Adrenal gland (tissue), 19 donors: ENCODE measurements at places on chromosomes 5 and 9. TPM values are rescaled to one million over a fixed set of nuclear protein-coding genes. Genes with fewer than 3 reads are reported as not detected.
A peak's percentile ranks its signal among the peaks of the same experiment; 100 is the strongest.

DNA sequence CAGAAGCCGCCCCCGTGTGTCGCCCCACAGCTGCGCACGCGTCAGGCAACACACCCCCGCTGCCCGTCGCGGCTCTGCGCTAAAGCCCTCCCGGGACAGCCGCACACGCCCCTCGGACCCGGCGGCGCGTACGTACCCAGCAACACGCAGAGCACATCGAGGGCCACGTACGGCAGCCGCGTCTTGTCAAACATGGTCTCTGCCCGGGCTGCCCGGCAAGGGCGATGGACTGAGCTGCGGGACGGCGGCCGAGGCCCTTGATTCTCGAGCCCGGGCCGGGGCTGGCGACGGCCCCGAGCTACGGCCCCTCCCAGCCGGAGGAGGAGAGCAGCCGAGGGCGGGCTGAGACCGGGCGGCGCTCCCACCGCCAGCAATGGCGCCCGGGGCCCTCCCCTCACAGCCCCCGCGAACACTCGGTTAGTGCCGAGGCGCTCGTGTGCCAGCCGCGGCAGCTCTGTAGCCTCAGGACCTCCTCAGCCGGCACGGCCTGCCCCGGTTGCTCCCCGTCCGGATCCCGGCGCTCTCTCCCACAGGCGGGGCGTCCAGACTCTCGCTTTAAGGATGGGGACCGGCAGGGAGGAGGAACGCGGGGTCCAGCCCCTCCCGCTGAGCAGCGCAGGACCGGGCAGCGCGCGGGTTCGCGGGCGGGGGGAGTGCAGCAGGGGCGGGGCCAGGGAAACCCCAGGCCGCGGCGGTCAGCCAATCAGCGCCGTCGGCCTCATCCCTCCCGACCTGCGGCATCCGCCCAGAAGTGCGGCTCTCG lies at the start of gene PLPP1:
Gene PLPP1, minus strand, starts transcription at position 529 of the 763 bp plus-strand sequence. Its CDS starts 335 bp downstream, at position 194.
- peak; percentile 90 for DNase-seq

- DNase-seq, result no peak
These were observed 3.1 kb upstream of the STC2 start for GRCh38 chr5:173331287-173331686.

DNA sequence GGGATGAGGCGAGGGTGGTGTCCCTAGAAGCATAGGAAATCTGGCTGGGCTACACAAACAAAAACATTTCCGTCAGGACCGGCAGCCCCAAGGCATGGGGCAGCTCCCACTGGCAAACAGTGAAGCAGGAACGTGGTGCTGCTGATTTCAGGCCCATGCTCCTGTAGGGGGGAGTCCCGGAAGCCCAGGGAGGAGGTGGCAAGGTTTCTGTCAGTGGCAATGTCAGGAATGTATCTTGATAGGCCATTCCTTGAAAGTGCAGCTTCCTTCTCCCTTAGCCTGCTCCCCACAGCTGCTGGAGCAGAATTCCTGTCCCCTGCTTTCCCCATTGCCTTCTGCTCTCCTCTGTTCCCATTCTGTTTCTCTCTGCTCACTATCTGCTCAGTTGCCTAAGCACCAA lies 42.4 kb downstream of the MRRF start:
- DNase-seq, result no peak

DNA sequence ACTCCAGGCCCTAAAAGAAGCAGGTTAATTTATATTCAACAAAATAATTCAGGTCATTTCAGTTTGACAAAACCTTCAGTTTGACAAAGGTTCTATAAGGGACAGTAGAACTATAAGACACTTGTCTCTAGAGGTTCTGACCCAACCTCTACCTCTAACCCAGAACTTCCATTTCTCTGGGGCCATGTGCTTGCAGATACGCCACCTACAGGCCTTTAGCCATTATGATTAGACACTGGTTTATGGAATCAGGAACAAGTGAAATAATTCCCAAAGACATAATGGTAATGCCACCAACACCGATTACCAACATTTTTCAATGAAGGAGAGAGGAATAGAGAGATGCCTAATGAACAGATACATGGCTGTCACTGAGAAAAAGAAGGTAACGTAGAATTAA lies 733.9 kb downstream of the PRELID2 start:
- no peak for DNase-seq

DNA sequence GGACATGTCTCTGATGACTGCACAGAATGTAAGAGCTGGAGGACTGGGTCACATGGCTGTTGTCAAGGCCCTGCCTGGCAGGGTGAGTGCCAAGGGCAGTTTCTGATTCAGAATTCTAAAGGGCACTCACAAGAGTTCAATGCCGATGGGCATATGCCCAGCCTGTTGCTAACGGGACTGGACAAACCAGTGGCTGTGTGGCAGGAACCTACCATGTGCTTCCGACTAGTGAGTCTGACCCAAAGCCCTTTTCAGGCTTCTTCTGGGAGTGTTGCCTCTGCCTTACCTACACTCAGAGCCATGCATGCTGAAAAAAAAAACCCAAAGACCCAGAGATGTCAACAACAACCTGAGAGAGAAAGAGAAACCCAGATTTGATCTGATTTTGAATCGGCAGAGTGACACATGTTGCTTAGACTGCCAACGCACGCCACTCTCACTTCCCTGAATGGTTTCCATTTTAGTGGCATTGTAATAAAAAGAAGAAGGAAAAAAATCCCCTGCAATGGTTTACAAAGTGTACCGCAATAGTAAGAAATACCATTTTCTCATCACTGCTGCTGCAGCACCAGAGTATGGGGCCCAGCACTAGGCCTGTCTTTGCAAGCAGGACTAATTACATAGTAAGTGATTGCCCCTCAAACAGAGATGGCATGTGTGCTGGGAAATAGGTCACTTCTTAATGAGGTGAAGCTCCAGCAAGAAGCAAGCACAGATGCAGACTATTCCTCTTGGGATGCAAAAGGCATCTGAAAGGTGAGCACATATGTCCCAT lies 194.3 kb downstream of the PALM2AKAP2 start:
- peak; percentile 83 for DNase-seq

DNA sequence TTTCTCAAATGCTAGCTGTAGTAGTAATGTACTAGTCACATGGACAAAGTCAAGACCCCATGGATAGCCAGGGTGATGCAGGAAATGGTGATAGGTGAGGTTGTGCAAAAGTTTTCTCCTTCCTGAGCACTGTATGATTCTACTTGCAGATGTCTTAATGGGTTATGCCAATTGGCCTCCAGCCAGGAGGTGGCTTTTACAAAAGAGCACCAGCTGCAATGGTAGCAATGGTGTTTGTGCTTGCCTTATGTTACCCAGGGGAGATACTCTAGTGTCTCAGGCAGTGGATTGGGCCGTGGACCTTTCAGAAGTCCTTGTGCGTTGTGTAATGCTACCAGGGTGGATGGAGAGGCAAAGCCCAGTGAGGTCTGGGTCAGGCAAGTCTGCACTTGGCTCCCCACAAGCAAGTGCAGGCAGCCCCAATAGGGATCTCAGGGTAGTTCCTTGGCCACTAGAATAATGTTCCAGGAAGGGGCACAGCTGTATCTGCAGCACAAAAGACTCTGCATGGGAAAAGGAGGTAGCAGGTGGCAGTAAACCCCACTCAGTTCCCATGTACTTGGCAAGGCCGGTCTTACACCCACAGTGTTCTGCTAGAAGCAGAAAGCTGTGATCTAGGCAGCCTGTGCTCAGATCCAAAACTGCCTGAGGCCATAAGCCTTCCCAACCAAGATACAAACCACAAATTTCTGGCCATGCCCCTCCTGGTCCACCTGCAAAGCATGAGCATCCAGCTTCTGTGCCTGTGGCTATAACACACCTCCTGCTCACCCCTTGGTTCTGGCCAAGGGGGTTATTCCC lies 46.4 kb upstream of the EDIL3 start:
- DNase-seq, result peak; percentile 41

- no peak for DNase-seq
These were observed 168.8 kb downstream of the GAPVD1 start for GRCh38 chr9:125430161-125431011.

GRCh38 chr5:174022384-174023095 lies 23.0 kb upstream of the NSG2 start:
- no peak for DNase-seq

GRCh38 chr5:103375350-103375749 lies 116.8 kb downstream of the MACIR start:
- DNase-seq, result no peak

NUTM2F gene
- not detected for total RNA-seq

IRX4 gene
- total RNA-seq, result not detected
